ENCODE measurements at places on chromosomes 1 and 21.

- DNase-seq, result no peak
Measured at GRCh38 chr1:70497152-70497551, 86.1 kb downstream of the CTH start.

DNA sequence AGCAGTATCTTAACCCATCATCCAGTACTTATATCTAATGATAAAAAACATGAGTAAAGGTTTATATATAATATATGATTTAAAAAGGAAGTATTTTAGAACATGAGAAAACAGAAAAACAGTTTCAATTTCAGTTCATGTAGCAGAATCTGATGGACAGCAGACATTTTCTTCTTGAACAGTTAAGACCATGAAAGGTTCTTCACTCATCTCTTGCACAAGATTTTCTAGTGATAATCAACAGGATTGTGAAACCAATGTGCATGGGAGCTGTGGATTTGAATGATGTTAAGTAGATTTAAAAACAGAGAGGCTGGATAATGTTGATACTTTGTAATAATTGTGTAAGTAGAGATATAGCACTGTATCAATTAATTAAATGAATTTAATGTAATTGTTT is 1297.6 kb downstream of the BRINP3 start:
- DNase-seq, result no peak

DNA sequence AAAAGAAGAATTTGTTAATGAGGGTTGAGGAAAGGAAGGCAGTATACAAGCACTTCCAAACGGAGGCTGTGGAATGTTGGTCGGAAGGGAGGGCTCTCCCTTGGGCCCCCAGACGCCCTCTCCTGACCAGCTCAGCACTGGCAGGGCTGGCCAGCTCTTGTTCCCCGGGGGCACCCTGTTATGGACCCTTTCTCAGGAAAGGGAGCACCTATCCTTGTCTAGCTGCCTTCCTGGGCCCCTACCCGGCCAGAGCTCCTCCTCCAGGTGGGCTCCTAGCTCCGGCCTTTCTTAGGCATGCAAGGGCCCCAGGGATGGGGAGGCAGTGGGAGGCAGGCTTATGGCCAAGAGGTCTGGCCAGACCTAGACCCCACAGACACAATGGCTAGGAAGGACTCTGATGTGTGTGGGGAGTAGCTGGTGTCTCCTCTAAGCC is 926 bp downstream of the BLACAT1 start:
- DNase-seq, result no peak

- no peak for DNase-seq
Measured at GRCh38 chr1:240967070-240967724, 355.2 kb upstream of the GREM2 start.

DNA sequence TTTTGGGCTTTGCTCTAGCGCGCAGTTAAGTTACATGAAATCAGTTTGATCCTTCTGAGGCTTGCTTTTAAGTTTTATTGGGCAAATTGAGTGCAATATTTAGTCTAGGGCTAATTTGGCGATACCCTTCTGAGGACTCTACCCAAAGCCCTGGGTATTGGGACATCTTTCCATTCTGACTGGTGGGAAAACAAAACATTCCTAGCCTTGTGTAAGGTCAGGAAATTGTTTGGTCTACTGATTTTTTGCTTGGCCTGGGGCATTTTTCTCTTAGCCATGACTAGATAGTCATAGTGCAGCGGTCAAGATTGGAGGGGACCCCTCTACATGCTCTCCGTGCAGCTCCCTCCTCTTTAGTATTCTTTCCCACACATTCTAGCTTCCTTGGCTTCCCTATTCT is 189.6 kb upstream of the PTGFR start:
- no peak for DNase-seq

DNA sequence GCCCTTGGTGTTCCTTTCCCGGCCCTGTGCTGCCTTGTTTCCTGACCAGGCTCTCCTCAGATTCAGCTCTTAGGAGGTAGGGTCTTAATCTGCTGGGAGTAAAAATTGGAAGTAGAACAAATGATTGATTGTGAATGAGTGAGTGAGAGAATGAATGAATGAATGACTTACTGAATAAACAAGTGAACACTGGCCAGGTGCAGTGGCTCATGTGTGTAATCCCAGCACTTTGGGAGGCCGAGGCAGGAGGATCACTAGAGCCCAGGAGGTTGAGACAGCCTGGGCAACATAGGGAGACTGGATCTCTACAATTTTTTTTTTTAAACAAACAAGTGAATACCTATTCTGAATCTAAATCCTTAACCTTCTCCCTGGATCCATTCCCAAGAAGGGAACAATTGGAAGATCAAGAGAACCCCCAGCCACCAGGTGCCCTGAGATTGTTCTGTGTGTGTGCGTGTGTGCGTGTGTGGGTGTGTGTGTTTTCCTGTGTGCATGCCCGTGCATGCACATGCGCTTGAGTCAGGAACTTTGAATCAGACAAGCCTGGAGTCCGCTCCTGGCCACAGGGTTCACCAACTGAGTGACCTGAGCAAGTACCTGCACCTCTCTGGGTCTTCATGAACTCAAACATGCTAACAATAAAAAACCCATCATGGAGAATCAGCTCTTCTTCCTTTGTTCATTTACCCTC is 24.3 kb upstream of the CITED4 start:
- no peak for DNase-seq

GRCh38 chr21:41319273-41319672 is 2.7 kb downstream of the FAM3B start:
- DNase-seq, result no peak

DNA sequence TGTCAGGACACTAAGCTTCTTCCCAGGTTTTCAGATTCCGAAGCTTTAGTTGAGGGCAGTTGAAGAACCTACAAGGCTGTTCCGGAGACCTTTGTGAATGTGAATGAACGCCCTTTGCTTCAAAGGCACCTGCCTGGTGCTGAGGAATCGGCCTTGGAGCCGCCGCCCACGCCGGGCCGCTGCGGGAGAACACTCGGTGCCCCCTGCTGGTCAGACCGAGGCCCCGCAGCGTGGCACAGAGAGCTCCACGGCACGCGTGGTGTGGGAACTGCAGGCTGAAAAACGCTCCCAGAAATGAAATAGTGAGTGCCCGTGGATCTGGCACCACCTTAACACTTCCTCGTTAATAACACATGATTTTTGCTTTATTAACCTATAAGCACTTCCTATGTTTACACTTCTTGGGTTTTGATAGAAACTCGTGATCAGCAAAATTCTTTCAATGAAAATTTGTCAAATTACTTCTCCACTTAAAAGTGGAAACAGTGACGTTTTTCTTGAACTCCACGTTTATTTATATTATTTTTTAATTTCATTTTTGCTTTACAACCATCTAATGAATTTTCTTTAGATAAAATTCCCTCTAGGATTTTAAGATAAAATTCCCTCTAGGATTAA is 460.6 kb downstream of the DSCAM start:
- no peak for DNase-seq

DNA sequence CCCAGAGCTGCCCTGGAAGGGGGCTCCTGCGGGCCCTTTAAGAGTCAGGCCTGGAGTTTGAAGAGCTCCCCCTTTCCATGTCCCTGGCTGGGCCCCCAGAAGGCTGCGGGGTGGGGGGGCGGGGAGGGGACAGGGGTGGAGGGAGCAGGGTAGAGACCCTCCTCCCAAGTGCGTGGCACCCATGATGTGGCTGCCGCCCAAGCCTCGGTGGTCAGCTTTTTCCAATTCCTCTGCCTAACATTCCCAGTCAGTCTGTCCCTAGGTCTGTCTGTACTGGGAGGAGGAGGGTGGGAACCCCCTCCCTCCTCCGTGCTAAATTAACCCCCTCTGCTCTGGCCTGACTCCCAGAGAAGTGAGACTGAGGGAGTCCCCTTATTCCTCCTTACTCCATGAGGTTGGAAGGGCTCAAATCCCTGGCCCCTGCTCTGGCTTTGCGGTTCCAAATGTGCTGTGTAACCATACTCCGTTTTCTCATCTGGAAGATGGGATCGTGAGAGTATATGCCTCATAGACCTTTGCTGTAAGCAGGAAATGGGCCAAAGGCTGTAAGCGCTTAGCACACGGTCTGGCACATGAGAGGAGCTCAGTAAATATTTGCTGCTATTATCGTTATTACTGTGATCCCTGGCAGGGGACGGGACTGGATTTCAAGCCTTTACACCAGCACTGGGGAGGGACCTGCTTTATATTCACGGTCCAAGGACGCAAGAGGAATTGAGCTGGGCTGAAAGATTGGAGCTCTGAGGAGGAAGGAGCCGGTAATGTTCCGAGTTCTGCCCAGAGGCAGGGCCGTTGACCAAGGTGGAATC is 658 bp upstream of the COL16A1 start:
- DNase-seq, result no peak

GRCh38 chr21:45573452-45574035 is 31.3 kb upstream of the SLC19A1 start:
- DNase-seq, result no peak

- no peak for DNase-seq
Measured at GRCh38 chr21:44938772-44939531, 877 bp upstream of the SLX9 start.

DNA sequence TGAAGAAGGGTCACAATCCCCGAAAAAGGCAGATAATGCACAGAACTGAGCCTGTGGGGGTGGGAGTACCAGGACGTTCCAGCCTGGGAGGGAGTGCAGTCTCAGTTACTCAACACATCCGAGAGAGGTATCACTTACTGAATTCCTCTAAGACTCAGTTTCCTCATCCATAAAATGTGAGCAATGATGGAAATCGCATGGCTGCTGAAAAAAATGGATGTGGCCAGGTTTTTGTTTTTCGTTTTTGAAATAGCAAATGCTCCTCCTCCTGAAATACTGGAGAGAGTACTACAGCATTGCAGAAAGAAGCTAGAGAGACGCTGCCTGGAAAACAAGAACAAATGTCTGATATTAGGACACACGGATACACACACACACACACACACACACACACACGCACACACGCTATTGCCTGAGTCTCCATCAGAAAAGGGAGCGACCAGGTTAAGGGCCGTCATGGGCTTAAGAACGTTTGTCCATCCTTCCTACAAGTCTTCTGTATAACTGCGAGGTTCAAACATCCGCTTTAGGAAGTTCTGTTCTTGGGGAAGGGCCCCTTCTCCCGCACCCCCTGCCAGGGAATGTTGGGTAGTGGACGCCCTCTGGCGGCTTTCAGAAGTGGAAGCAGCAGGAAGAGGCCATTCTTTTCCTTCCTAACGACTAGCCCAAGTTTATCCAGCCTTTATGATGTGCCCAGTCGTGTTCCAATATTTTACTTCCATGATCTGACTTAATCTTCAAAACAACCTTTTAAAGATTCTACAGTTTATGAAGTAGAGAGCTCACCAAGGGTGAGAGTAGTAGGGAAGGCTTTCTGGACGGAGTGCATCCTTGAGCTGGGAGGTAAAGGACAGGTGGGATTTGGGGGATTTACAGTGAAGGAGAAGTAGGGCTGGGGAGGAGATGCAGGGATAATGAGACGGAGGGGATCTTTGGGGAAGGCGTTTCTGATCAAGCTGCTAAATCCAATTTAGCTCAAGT is 699 bp upstream of the NES start:
- DNase-seq, result no peak

DNA sequence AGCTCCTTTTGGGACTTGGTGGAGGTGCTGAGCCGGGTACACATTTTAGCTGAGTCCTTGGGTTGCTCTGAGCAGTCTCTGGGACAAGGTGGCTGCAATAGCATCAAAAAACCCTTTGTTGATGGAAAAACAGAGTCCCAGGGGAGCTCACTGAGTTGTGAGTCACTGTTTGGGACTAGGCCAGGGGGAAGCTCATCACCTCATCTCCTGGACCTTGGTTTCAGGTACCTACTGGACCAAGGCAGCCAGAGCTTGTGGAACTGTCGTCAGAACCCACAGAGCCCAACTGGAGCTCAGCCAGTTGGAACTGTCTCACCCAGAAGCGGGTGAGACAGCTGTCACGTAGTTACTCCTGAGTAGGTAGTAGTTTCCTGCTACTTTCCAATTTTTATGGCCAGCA is 146.7 kb downstream of the HLX start:
- no peak for DNase-seq

GRCh38 chr1:116913941-116914340 is 4.2 kb downstream of the PTGFRN start:
- DNase-seq, result no peak

- DNase-seq, result no peak
Measured at GRCh38 chr1:178938959-178939317, 68.1 kb upstream of the ANGPTL1 start.

- no peak for DNase-seq
Measured at GRCh38 chr1:224591326-224591725, 24.8 kb upstream of the CNIH3 start.

GRCh38 chr1:81505831-81506230 is 294.9 kb upstream of the ADGRL2 start:
- DNase-seq, result no peak

DNA sequence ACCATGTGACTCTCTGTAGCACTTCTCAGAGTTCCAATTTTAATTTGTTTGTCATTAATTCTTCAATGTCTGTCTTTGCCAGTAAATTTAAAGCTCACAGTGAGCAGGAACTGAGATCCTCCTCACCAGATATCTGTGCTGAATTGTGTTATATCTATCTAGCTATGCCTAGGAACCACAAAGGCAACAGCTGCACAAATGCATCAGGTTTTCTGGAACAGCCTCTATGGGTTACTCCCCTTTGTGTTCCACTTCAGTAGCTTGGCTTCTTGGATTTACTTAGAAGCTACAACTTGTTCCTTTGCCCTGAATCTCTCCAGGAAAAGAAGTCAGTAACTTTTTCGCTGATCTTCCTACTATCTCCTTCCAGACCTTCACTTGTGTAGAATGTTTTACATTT is 1237.8 kb upstream of the ADGRL4 start:
- DNase-seq, result no peak

DNA sequence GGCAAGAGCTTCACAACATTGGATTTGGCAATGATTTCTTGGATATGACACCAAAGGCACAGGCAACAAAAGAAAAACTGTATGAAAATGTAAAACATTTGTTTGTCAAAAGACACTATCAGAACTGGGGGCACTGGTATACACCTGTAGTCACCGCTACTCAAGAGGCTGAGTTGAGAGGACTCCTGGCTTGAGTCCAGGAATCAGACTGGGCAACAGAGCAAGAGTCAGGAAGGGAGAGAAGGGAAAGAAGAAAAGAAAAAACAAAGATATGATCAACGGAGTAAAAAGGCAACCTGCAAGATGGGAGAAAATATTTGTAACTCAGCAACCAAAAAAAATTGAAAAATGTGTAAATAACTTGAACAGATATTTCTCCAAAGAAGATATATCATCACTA is 6.0 kb upstream of the TUT4 start:
- DNase-seq, result no peak

- DNase-seq, result no peak
Measured at GRCh38 chr1:208184966-208185654, 59.1 kb downstream of the PLXNA2 start.

GRCh38 chr1:35577071-35577998 is 4.2 kb downstream of the TFAP2E start:
- no peak for DNase-seq

DNA sequence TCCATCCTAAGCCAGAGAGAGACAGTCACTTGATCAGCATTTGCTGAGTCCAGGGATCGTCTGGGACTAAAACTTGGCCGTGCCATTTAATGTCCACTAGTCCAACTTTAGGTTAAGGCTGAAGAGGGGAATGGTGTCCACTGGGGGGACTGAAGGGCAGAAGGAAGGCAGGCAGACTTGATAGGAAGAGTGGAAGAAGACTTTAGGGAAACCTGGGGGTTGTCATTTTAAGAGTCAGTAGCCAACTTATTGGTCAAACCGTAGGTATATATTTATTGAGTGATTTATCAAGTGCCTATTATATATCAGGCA is 1.3 kb upstream of the LMOD1 start:
- DNase-seq, result no peak

- no peak for DNase-seq
Measured at GRCh38 chr1:187001198-187001889, 172.6 kb downstream of the PLA2G4A start.
